Activated T-helper 1 cell treated with anti-CD3 and anti-CD28 coated beads, Interleukin-12 subunit alpha, Interleukin-12 subunit beta, Interleukin-2, Interleukin-4 antibody, amounts not matched to agents 30 ng/mL and 10 ng/mL and 1 ng/mL, durations not matched to agents 14 hours and 24 hours and 36 hours (primary cell): ENCODE measurements at places on chromosomes 3 and 15. TPM values are rescaled to one million over a fixed set of nuclear protein-coding genes. Genes with fewer than 3 reads are reported as not detected.

DNA sequence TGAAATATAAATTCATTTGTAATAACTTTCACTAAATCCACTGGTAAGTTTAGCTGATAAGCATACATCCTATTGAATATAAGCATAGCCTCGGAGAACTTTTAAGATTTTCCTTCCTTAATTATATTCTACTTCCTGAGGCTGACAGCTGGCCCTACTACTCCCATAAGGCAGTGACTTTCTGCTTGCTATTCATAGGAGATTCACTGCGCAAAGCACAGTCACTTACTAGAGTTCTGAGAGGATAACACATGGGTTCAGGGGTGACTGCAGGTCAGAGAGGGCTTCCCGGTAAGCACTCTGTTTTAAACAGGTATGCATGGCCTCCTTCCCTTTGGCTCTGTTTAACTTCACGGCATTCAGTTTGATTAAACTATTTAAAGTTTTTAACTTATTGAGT, 75.8 kb downstream of the FAIM start:
- no peak overlapping the region for H3K27ac ChIP-seq
- no peak overlapping the region for H3K4me3 ChIP-seq
- no peaks in the 10 kb centered on the region for H3K27me3 ChIP-seq
- no peak for DNase-seq
- H3K36me3 ChIP-seq: peaks cover 10% of the 10 kb centered on the region

DNA sequence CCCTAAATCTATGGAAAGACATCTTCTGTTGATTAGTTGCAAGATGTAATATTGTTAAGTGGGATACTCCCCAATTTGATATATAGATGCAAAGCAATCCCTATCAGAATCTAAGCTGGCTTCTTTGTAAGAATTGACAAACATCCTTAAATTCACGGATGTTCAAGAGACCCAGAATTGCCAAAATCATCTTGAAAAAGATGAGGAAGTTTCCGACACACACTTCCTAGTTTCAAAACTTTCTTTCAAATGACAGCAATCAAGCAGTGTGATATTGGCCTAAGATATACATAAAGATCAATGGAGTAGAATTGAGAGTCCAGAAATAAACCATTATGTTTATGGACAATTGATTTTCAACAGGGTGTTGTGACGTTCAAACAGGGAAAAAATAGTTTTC, 383.6 kb downstream of the LPP start:
- no peak for DNase-seq
- H3K36me3 ChIP-seq: peaks cover 2% of the 10 kb centered on the region
- peaks cover 12% of the 10 kb centered on the region for H3K4me1 ChIP-seq
- H3K27me3 ChIP-seq: no peaks in the 10 kb centered on the region

DNA sequence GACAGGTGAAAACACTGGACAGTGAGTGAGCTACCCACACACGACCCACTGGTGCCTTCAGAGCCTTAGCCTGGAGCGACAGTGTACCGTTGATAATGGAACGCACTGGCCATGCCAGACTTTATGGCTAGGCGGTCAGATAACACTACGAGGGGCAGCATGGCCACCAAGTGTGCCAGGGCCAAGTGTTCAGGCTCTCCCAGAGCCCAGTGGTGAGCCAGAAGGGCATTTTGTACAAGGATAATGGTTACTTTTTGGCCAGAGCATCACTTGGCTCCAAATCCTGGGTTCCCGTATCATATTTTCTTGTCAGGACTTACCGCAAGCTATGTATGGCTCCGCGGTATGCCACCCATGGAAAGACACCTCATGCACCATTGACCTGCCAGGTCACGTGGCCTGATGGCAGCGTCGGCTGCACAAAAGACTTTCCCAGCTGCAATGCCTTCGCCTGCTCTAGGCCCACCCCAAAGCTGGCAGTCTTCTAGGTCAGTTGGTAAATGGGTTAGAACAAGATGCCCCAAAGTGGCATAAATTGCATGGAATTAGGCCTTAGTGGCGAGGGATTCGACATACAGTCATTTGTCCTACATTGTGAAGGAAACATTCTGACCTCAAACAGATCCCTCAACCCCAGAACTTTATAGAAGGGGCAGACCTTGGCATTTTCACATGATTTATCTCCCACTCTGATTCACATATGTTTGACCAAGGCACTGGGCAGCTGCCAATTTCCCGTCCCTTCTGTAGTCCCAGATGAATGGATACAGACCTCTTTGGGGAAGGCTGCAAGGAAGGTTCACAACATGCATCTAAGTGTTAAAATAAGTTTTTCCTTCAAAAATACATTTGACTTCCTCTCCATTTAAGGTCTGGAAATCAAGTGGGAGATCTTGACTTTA, 12.2 kb upstream of the SLC28A1 start:
- no peaks in the 10 kb centered on the region for H3K36me3 ChIP-seq
- no peak overlapping the region for H3K27ac ChIP-seq
- no peaks in the 10 kb centered on the region for H3K4me1 ChIP-seq
- no peak overlapping the region for H3K4me3 ChIP-seq
- peaks cover 7% of the 10 kb centered on the region for H3K27me3 ChIP-seq
- DNase-seq: no peak

DNA sequence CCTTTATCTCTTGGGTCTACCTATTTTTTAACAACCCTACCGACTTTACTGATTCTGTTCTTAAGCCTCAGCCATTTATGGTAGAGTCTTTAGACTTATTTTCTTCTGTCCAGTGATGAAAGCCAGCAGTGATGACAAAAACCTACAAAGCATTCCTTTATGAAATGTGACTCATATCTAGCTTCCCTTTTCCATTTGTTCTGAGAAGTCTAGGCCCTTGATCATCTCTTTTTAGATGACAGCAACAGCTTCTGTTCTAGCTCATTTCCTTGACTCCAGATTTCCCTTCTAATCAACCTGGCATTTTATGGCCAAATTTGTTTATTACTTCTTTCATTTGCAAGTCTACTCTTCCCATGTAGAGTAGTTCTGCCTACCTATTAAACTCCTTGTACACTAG, 36.1 kb downstream of the CFAP44 start:
- no peak overlapping the region for H3K27ac ChIP-seq
- H3K4me1 ChIP-seq: peaks cover 9% of the 10 kb centered on the region
- H3K27me3 ChIP-seq: no peaks in the 10 kb centered on the region
- H3K4me3 ChIP-seq: no peak overlapping the region
- peaks cover 9% of the 10 kb centered on the region for H3K36me3 ChIP-seq

DNA sequence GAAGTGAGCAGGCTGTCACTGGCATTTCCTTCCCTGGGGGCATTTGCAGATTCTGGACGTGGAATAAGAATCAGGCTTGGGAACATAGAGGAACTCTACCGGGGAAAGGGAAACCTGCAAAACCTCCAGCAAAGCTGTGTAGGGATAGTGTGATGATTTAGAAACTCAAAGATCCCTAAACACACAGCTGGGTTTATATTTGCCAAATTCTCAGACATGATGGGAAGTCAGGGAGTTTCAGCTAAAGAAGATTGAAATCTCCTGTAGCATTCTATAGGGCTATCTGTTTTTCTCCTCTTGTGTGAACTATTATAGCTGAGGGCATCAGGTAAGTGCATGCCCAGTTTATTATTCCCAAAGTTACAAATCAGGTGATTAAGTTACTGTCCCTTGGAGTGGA, 9.2 kb upstream of the CLEC3B start:
- H3K4me1 ChIP-seq: peaks cover 12% of the 10 kb centered on the region
- no peak overlapping the region for H3K4me3 ChIP-seq
- H3K27ac ChIP-seq: no peak overlapping the region
- peaks cover 17% of the 10 kb centered on the region for H3K36me3 ChIP-seq
- no peaks in the 10 kb centered on the region for H3K27me3 ChIP-seq

GRCh38 chr3:8822141-8822540, 52.7 kb upstream of the OXTR start:
- H3K4me1 ChIP-seq: no peaks in the 10 kb centered on the region
- H3K27me3 ChIP-seq: no peaks in the 10 kb centered on the region
- no peak overlapping the region for H3K4me3 ChIP-seq
- H3K36me3 ChIP-seq: no peaks in the 10 kb centered on the region
- no peak overlapping the region for H3K27ac ChIP-seq

DNA sequence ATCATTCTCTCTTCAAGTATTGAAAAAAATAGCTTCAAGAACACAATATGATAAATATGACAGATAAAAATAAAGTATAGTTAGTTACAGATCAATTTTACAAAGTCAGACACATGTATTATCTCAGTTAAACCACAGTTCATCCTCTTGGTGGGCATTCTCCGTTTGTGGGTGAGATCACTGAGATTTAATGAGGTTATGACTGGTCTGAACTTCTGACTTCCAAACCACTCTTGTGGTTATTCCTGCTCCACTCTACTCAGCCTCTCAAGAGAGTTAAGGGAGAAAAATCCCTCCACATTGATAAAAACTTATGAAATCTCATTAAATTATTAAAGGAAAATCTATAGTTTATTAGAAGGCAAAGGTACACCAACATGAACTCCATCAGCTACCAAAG, 229.9 kb upstream of the LRTM1 start:
- H3K36me3 ChIP-seq: no peaks in the 10 kb centered on the region
- H3K27ac ChIP-seq: no peak overlapping the region
- DNase-seq: no peak
- no peaks in the 10 kb centered on the region for H3K4me1 ChIP-seq

TRAT1 gene
- 94.6 and 99.4 TPM in 2 replicates for total RNA-seq

CHL1 gene
- not detected in 2 replicates for total RNA-seq
